ENCODE measurements at places on chromosomes 16 and 17. TPM values are rescaled to one million over a fixed set of nuclear protein-coding genes. Genes with fewer than 3 reads are reported as not detected.

The OSGIN1 gene
- total RNA-seq, result 0.23 TPM

The TOP3A gene
- 32.5 TPM for total RNA-seq

The UTS2R gene
- not detected for total RNA-seq

The NEK8 gene
- total RNA-seq, result 0.92 TPM

The TBC1D26 gene
- total RNA-seq, result 0.23 TPM

The LDAF1 gene
- 38.8 TPM for total RNA-seq

The NECAB2 gene
- total RNA-seq, result 81.4 TPM

The EZH1 gene
- total RNA-seq, result 35.5 TPM

The SPNS2 gene
- total RNA-seq, result 16.6 TPM

The TBC1D16 gene
- total RNA-seq, result 35.5 TPM
